ENCODE measurements at places on chromosomes 6 and 20.

- no peak for DNase-seq
These were observed 1.3 kb upstream of the VIP start for GRCh38 chr6:152749336-152749735.

DNA sequence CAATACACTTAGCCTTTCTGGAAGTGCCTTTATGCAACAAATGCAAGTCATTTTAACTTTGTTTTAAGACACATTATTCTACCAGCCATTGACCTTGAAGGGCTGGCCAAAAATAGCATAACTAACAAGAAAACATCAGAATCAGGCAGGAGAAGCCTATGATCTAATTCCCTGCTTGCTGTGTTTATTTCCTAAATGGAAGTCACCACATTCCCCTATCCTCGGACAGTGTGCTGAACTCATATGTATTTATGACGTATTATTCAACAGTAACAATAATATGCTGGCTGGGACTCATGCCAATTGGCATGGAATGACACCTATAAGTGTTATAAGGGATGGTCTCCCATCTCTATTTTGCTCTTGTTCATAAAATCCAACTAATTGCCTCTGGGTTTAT lies 140.7 kb downstream of the MAP3K7 start:
- no peak for DNase-seq

DNA sequence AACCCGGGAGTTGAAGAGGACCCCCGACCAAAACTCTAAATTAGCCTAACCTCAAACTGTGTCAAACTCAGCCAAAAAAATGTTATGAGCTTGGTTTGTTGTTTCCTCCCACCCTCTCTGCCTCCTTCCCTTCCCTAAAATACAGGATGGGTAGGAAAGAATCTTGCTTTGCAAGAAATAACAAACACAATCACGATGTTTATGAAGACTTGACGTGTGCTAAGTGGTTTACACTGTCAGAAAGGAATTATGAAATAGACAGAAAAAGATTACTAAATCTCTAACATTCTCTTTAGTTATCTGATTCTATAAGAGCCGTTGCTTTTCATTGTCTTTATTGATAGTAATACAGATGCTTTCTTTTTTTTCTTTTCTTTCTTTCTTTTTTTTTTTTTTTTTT lies 285.1 kb downstream of the BMP7 start:
- DNase-seq, result no peak

DNA sequence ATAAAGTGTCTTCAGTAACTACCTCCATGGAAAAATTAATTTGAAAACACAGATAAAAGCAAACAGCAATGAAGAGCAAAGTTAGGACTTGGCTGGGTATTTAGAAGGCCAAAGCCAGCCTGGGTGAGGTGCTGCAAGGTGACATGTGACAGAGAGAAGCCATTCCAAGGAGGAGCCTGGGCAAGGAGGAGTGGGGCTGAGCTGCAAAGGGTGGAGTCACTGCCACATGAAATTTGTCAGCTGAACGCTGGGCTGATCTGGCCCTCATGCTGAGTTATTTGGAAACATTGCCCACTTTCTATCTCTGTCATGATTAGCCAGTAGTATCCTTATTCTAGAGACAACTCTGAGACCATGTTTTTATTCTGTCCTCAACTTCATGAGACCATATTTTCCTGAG lies 76.3 kb downstream of the PERP start:
- no peak for DNase-seq

- DNase-seq, result no peak
These were observed 31.1 kb upstream of the GPR6 start for GRCh38 chr6:109946979-109947378.

DNA sequence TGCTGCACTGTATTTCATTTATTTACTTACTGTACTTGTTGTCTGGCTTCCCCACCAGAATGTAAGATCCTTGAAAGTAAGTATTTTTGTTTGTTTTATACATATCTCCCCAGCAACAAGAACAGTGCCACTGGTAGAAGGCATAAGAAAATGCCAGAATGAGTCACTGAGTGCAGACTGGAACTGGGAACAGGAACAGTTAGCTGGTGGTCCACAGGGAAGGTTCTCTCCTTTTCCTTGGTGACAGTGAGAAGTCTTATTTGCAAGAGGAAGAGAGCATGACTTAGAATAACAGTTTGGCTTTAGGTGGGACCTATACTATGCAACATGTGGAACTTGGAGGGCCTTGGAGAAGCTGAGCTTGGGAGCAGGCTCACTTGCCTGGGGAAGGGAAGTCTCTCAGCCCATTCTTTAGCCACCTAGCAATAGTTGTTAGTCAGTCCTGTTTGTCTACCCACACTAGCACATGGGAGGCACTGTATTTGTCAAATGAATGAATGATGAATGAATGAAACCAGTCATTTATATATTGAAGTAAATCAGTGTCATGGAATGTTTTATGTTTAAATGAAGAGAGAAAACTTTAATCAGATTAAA lies 203.5 kb downstream of the KCNQ5 start:
- DNase-seq, result no peak

DNA sequence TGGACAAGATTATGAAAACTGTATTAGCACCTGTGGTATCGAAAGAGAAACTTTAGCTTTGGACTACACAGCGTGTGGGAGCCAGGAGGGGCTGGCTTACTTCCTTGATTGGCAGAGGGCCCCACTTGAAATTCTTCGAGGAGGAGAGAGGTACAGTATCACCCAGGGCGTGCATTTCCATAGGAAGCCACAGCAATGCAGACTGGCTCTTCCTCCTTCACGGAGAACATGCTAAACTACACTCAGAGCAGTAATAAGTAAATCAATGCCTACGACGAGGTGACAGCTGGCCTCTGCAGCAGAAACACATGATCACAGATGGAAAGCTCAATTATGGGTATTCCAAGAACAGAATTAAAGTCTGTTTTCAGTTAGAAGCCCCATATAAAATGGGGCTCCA lies 44.2 kb downstream of the MYLK4 start:
- DNase-seq, result no peak

DNA sequence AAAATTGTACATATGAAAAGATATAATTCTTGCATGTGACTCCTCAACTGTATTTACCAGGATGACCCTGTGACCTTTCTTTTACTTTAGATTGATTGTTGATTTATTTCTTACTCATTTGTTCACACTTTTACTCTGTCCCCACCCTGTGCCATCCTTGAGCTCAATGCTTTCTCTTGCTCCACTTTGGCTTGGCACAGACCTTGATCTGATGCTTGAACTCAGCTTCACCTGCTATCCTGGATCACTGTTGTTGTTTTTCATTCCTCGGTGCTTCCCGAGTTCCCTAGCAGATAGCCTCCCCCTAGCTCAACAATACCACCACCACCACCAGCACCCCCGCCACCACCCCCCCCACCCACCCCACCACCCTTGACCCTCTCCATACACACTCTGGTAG lies 102.1 kb downstream of the EYA4 start:
- DNase-seq, result no peak
